Activated naive CD4-positive, alpha-beta T cell treated with anti-CD3 and anti-CD28 coated beads, Interleukin-2, amount 50 U/mL, for 72 hours (primary cell): ENCODE measurements at places on chromosomes 7 and 10. TPM values are rescaled to one million over a fixed set of nuclear protein-coding genes. Genes with fewer than 3 reads are reported as not detected.

DNA sequence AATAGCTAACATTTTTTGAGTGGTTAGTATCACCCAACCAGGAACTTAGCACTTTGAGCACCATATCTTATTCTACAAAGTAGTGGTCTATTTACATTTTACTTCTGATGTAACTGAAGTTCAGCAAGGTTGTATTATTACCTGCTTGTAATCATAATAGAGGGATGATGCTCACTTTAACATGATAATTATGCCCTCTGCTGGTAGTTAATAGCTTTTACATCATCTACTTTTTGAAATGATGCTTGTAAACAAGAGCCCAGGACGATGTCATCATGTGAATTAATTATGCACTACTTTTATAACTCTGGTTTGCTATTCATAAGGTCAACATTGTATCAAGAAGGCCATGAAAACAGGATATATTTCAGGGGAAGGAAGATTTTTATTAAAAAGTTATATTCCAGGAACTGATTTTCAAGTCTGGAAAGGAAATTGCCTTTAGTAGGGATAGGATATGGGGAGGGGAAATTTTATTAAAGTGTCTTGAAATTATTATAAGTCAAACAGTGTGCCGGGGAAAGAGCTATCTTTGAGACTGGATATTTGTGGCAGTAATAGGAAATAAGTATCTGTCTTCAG lies 80.3 kb upstream of the SCIN start:
- no peak for DNase-seq

DNA sequence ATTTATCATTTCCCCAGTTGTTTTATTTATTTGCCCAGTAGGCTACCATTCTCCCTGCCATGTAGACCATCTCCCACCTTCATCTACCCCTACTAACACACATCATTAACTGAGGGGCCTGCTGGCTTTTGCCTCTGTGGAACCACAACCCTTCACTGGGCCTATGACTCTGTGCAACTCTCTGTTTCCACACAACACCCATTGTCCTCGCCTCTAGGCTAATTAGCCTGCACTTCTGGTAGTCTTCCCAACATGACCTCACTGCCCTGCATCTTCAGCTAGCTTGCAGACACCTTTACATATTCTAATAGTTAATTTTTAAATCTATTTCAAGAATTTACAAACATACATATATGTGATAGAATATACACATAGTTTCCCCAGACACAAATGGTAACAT lies 7.5 kb downstream of the ANKIB1 start:
- no peak for DNase-seq

DNA sequence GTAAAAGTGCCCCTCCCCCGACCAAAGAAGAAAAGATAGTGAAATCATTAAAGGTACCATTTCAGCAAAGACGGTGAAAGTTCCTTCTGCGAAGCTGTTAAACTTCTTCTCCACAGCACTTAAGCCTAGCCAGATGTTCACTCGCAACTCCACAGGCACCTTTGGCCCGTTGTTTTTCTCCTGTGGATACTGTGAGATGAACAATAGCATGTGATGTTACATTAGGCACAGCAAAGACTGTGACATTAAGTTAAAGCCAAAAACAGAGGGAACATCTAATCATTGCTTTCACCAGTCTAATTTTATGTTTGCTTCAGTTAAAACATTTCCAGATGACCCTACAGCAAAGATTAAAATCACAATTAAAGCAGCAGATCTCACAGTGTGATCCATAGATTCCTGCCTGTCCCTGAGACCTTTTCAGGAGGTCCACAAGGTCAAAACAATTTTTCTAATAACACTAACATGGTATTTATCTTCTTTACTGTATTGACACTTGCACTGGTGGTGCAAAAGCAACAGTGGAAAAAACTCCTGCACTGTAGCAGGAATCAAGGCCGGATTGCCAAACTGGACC lies 112.5 kb downstream of the MYOF start:
- DNase-seq = no peak

- no peak for DNase-seq
These were observed 48.7 kb downstream of the SP8 start for GRCh38 chr7:20737840-20738448.

DNA sequence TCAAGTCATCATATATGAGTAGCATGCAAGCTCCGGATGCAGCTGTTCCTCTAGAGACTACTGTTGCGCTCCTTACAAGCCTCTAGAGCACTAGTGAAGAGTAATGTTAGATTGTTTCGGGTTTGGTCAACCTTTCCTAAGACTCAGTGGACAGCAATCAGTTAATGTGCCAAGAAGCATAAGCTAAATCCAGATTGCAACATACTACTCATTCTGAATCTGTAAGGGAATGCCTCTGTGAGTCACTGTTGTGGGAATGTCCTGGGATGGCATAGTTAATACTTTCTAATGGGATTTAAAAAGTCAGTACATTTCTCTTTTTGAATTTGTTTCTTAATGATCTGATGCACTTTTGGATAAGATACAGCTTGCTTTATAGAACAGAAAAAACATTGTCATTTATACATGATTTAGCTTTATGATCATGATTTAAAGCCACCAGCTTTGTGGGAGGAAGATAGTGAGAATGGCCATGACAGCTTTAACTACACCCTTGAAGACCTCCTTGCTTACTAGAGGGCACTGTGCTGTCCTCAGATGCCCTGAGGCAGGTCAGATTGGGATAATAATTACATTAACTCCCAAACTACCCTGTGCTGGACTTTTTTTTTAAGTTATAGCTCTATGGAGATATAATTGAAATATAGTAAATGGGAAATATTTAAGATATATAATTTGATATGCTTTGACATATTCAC lies 138.4 kb downstream of the SDK1 start:
- DNase-seq = no peak

GRCh38 chr10:86965986-86966654 lies 2.2 kb upstream of the ADIRF start:
- no peak for DNase-seq

GRCh38 chr7:148505645-148506375 lies 84.8 kb upstream of the C7orf33 start:
- no peak for DNase-seq

DNA sequence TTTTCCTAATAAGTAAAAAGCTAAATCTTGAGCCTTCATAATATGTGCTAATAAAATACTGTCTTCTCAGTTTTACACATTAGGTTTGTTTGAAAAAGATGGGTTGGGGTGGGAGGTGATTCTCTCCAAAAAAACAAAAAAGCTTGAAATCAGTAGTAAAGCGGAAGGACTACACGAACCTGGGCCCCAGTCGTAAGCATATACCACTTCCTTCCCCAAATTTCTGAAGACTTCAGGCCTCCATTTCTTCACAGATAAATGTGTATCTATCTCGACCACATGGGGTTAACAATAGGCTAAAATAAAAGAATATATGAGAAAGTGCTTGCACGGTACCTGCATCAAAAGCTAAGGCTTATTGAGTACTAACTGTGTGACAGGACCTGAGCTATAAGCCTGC lies 51.6 kb upstream of the PAX2 start:
- DNase-seq = no peak

- DNase-seq = no peak
These were observed 197.0 kb upstream of the AGK start for GRCh38 chr7:141354251-141354650.

GRCh38 chr7:82521906-82522445 lies 78.4 kb upstream of the CACNA2D1 start:
- DNase-seq = no peak

GRCh38 chr10:112262546-112262945 lies 20.7 kb upstream of the TECTB start:
- DNase-seq = no peak

GRCh38 chr10:72083790-72084459 lies 4.4 kb downstream of the SPOCK2 start:
- no peak for DNase-seq

GRCh38 chr10:69374931-69375306 lies 41.8 kb downstream of the TACR2 start:
- DNase-seq = no peak

- no peak for DNase-seq
These were observed 691.9 kb downstream of the INHBA start for GRCh38 chr7:41010967-41011366.

- DNase-seq = no peak
These were observed 254.2 kb downstream of the MAGI2 start for GRCh38 chr7:79199266-79199665.

GRCh38 chr7:48742079-48742798 lies 182.1 kb upstream of the CDC14C start:
- no peak for DNase-seq

DNA sequence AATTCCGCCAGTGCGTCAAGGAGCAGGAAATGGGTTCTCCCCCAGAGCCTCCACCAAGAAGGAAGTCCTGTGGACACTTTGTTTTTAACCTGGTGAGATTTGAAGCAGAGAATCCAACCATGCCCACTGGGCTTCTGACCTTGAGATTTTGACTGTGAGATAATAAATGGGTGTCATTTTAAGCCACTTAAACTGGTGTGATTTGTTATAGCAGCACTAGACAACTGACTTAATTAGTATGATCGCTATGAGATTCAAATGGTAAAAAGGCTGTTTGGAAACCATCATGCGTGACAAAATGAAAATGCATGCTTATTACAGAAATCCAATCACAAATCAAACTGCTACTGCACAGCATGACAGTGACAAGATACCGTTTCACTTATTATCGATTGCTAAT lies 98.0 kb downstream of the ADAM12 start:
- DNase-seq = no peak

- DNase-seq = no peak
These were observed 297.2 kb upstream of the KAT6B start for GRCh38 chr10:74529205-74529604.

The THSD7A gene
- total RNA-seq = 0.02 TPM

The CLRN3 gene
- not detected for total RNA-seq

The GTF2IRD1 gene
- total RNA-seq = 6.4 TPM

The SPDYE18 gene
- 0.36 TPM for total RNA-seq

DNA sequence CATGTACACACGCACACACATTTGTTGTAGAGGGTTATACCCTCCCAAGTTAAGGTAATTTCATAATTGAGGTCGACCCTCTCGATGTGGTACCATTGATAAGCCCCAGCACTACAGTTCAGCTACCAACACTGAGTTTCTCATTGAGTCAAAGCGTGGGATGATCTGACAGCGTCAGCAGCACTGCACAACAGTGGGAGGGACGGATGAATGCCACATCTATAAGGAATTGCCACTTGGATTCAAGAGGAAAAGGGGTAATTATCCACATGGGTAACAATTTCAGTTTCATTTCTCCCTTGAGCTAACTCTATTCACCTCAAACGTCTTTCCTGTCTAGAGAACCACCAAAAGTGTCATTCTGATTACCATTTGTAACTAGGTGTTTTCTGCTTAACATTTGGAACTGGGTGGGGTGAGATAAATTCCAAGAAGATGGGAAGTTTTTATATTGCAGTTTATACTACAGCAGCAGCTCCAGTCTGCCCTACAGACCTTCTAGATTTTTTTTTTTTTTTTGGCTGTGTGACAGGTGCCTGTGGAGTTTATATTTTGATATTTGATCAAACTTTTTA lies 342.9 kb downstream of the AUTS2 start:
- DNase-seq = no peak

The TAS2R41 gene
- total RNA-seq = not detected

DNA sequence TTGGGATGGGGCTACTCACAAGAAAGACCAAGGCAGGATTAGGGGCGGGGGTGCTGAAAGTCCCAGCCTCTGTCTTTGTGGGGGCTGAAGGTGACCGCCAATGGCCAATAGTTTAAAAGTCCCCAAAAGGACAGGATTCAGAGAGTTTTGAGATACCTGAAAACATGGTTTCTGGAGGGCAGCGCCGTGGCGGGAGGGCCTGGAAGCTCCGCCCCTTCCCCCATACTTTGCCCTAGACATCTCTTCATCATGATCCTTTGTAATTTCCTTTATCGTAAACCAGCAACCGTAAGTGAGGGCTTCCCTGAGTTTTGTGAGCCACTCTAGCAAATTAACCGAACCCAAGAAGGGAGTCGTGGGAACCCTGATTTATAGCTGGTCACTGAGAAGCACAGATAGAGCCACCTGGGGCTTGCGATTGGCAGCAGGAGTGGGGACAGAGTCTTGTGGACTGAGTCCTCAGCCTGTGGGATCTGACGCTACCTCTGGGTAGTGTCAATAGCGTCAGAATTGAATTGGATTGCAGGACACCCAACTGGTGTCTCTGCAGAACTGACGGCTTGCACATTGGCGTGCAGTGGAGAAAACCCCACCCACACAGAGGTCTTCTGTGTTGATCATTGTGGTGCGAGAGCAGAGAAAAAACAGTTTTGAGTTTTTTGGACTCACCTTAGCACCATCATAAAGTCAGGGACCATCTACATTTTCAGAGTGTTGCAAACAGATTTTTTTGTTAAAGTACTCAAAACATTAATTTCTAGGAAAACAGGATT lies 169.3 kb downstream of the USP6NL start:
- no peak for DNase-seq

The RBP3 gene
- not detected for total RNA-seq

- no peak for DNase-seq
These were observed 48.7 kb downstream of the GPR141 start for GRCh38 chr7:37732253-37732652.

GRCh38 chr10:983401-983800 lies 4.8 kb upstream of the GTPBP4 start:
- DNase-seq = peak; percentile 6

The TDRD1 gene
- 0.20 TPM for total RNA-seq

The TMEM270 gene
- not detected for total RNA-seq

GRCh38 chr7:36565792-36566356 lies 158.4 kb downstream of the AOAH start:
- DNase-seq = no peak
